ENCODE measurements at places on chromosomes 1 and 21. TPM values are rescaled to one million over a fixed set of nuclear protein-coding genes. Genes with fewer than 3 reads are reported as not detected.

DNA sequence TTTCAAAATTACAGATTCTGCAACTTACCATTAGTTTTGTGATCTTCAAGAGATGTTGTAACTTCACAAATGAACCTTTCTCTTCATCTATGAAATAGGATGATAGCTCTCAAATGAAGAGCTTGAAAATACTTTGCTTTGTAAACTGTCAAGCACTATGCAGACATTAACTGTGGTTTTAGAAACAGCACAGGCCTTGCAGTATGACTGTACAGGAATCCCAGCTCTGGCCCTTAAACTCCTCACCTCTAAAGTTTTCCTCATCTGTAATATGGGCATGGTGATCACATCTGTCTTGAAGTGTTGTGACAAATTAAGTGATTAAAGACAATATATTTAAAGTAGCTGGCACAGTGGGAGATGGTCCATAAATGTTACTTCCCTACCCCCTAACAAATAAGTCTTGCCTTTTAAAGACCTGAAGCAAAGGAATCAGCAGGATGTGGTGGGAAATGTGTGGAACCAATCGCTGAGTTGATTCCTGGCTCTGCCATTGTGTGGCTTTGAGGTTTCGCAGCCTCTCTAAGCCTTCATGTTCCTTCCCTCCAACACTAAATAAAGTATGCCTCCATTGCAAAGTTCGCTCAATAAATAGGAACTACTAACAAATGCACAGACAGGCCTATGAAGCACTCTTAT, 5.5 kb upstream of the PTP4A2 start:
- no peak for DNase-seq

- no peak for DNase-seq
These were observed 44.0 kb downstream of the TRIM62 start for GRCh38 chr1:33137800-33138199.

Gene C1orf74
- total RNA-seq, result 2.4 TPM

DNA sequence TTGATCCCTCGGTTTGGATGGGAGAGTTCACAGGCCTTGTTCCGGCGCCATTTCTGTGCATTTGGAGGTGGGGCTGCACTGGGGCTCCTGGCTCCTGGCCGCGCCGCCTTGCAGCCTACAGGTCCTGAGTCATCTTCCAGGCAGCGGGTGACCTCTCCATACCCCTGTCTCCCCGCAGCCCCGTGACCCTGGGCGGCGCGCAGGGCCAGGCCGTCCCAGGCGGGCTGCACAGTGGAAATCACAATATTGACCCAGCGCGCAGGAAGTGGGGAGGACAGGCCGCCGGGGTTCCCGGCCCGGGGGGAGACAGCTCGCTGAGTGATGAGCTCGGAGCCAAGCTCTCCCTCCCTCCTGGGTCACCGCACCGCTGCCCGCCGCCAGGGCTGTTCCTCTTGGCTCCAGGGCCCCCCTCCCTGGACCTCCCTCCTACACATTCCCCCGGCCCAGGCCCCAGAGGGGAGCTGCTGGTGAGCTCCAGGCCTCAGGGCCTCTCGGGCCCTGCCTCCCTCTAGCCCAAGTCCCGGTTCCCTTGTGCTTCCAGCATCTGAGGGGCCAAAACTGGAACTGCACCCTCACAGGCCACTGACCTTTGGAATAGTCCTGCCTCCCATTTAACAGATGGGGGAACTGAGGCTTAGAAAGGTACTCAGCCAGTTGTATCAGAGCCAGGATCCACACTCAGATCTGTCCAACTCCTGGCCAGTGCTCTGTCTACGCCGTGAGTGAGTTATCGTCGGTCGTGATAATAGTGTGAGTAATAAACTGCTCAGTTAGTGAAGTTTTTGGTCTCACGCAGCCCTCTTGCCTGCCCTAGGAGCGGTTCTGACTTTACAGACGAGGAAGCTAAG, 142.9 kb upstream of the WNT4 start:
- DNase-seq, result no peak

DNA sequence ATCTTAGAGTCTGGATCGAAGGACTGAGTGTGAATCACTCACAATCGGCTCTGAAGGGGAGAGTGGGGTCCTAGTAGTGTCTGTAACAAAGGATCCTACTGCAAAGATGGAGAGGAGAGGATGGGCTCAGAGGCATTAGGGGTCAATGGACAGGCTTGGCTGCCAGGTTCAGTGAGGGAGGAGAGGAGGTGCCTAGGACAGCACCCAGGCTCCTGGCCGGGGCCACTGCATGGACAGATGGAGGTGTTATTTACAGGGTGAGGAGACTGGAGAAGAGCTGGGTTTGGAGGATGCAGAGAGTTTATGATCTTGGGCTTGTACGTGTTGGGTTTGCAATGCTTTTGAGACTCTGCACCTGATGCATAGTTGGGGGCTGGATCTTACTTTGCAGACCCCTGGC, 658.9 kb downstream of the PTPRU start:
- no peak for DNase-seq

Gene LCE1B
- total RNA-seq, result not detected

GRCh38 chr1:181406989-181407388, 76.3 kb upstream of the CACNA1E start:
- no peak for DNase-seq

Gene GPR25
- total RNA-seq, result not detected

Gene TRIM58
- total RNA-seq, result 0.09 TPM

Gene SLC30A2
- not detected for total RNA-seq

DNA sequence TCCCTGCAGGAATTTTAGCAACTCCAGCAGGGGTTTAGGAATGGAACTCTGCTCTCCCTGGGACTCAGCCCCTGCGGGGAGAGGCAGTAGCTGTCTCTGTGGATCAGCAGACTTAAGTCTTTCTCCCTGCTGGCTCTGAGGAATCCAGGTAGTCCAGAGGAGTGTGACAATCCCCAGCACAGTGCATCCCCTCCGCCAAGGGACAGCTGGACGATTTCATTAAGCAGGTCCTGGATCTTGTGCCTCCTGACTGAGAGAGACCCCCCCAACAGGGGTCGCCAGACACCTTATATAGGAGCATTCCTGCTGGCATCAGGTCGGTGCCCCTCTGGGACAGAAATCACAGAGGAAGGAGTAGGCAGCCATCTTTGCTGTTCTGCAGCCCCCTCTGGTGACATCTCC, 30.6 kb downstream of the AKT3 start:
- DNase-seq, result no peak

Measured in fibroblast of the aortic adventitia (primary cell).